ENCODE measurements at places on chromosomes 7 and 10. TPM values are rescaled to one million over a fixed set of nuclear protein-coding genes. Genes with fewer than 3 reads are reported as not detected.

The PNLIPRP1 gene
- total RNA-seq = not detected

The COL13A1 gene
- total RNA-seq = not detected

The KCNIP2 gene
- 4.5 TPM for total RNA-seq

The MYH16 gene
- total RNA-seq = not detected

The FAM25A gene
- total RNA-seq = not detected

The NME8 gene
- not detected for total RNA-seq

The CUBN gene
- 0.41 TPM for total RNA-seq

The IGFBP3 gene
- 3.6 TPM for total RNA-seq

The PLPP4 gene
- total RNA-seq = not detected

The COBL gene
- total RNA-seq = not detected

The CLRN3 gene
- not detected for total RNA-seq

The CRPPA gene
- total RNA-seq = 0.65 TPM

The GPR15LG gene
- not detected for total RNA-seq

The UCMA gene
- not detected for total RNA-seq

The CTNNA3 gene
- not detected for total RNA-seq

The PTPN20 gene
- 0.85 TPM for total RNA-seq

The PNLIP gene
- total RNA-seq = not detected

The SNCG gene
- total RNA-seq = not detected

DNA sequence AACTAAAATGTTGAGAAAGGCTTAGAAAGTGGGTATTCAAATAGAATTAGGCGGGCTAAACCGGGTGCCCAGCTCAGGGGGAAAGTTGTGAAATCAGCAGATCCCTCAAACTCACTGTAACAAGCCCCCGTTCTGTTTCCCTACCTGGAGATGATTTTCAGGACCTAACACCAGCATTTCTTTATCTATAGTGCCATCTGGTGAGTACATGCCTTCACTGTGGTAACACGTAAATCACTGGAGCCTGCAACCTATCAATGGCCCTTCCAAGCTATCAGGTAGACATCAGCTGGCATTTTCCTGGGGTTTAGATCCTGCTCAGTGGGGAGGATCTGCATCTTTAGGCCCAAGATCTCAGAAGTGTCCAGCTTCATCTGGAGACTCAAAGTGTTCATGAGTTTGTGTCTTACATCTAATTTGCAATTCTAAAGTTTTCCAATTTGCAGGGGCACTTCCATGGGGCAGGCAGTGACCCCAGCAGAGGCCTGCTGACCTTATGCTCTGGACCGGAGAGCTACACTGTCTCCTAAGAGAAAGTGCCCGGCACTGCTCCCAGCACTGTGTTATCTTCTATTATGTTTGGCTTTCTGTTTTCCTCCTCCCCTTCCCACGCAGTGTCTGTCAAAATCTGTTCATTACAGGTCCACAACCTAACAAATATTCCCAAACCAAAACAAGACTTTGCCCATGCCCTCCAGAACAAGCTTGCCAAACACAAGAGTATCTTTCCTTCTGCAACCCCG is 132.5 kb downstream of the LSM5 start:
- no peak for ATAC-seq

- no peak for ATAC-seq
Observed at GRCh38 chr7:151207804-151208203, 2.5 kb downstream of the H2BK1 start.

DNA sequence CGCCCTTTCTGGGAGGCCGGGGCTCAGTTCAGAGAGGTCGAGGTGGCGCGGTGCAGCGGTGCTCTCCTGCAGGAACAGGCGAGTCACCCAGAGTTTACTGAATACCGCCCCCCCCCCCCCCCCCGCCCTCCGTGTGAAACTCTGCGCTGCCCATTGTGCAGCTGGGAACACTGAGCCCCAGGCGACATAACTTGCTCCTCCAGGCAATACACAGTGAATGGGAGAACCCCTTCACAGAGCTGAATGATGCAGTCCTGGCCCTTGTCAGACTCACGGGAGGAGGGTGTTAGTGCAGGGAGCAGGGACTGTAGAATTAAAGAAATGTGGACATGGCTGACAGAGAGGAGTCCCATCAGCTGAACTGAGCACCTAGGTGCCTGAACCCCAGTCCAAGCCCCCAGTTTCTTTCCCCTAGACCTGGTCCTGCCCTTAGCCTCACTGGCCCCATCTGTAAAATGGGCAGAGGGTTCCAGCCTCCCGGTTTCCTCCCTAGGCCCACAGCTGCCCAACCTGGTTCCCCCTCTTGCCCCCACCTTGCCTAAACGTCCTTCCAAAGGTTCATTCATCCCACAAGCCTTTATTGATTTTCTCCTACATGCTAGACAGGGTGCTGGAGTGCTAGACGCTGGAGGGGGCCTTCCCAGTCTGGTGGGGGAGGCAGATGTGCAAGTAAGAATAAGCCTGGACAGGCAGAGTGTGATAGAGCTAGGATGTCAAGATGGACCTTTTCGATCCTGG is 869 bp upstream of the LOXL4 start:
- peak; percentile 24 for ATAC-seq

GRCh38 chr7:131222171-131222570 is 105.5 kb upstream of the MKLN1 start:
- no peak for ATAC-seq

DNA sequence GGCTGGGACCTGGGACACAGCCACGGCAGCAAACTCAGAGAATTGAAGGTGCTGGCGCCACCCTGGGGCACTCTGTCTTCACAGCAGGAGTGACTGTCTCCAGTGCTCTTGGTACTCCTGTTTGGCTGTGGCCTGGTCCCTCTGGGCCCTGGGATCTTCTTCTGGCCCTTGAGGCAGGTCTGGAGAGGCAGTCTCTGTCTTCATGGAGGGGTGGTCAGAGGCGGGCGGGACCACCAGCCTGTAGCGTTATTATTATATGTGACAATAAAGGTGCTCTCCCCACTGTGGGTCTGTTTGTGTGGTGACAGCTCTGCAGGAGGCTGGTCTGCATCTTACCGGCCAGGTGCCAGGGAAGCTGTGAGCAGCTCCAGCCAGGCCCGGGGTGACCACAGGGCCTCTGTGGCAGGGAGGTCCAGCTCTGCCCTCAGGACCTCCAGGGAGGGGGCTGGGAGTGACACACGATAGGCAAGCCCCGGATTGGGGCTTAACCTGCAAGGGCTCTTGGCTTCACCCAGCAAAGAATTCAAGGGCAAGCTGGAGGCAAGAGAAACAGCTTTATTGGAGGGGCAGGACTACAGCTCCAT is 70.3 kb downstream of the MYL10 start:
- no peak for ATAC-seq

GRCh38 chr7:7862393-7862792 is 106.2 kb upstream of the GLCCI1 start:
- ATAC-seq = no peak

- ATAC-seq = no peak
Observed at GRCh38 chr10:71005337-71006305, 117.3 kb upstream of the PCBD1 start.

DNA sequence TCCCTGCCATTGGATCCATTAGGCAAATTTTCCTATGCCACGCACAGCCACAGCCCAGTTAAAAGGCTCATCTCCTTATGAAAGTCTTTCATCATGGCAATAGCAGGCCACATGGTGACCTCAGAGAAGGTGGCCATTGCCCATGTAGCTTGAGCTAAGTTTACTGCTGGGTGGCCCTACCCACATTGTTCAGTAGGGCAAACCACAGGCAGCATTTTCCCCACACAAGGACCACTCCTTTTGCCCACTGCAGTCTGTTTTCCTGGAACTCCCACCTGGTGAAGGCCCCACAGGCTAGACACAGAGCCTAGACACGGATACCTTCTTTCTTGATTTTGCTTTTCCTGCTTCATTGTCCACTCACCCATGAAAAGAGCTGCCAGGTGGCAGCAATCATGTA is 101.5 kb upstream of the NPVF start:
- no peak for ATAC-seq

GRCh38 chr7:49346195-49346899 is 422.0 kb downstream of the CDC14C start:
- no peak for ATAC-seq

GRCh38 chr10:69089638-69090599 is 2.0 kb downstream of the SRGN start:
- ATAC-seq = peak; percentile 74

- no peak for ATAC-seq
Observed at GRCh38 chr10:42898037-42898960, 115.7 kb downstream of the BMS1 start.

DNA sequence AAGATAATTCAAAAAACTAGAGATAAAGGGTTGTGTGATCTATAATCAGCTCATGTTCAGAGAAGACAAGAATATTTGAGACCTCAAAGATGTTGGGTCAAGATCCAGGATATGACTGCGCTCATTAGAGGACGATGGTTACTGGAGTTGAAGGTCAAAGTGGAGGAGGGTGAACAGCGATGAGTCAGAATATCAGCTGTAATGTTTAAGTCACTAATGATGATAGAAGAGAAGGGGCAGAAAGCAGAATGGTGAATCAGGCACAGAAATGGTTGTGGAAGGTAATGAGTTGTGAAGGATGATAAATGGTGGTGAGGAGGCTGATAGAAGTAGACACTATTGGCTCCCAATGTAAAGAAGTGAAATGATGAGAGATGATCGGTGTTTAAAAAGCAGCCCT is 540.3 kb downstream of the INHBA start:
- ATAC-seq = no peak

- ATAC-seq = no peak
Observed at GRCh38 chr10:11020548-11020942, 2.9 kb downstream of the CELF2 start.

GRCh38 chr10:30999070-30999712 is 32.5 kb downstream of the ZNF438 start:
- ATAC-seq = peak; percentile 81

DNA sequence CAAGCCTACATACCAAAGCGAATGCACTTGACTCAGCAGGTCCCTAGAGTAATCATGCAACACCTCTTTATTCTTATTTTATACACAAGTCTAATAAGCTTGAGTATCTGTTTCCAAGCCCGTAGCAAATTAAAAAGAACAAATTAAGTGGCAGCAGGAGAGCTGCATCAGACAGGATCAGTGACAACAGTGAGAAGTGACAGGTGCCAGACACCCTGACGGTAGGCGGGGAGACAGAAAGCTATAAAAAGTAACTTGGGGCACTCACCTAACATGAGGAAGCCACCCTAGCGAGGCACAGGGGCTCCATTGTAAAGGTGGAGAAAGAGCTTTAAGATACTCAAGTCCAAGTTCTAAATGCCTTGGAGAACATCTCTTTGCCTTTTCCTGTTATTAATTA is 174.2 kb downstream of the PLXNA4 start:
- ATAC-seq = no peak

DNA sequence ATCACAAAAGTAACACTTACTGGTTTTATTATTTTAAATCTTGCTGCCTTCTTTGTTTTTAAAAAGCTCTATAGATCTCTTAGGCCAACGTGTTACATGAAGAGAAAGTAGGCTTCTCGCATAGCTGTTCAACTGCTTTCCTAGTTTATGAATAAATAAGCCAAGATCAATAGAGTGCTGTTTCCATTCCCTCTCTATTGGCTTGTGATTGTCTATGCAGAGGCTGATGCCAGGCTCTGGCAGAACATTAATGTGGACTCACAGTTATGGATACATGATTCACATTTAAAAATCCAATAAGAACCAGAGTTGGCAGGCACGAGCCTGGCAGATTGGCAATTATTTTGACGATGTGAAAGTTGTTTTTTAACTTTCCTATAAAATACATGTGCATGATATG is 137.5 kb downstream of the GNAT3 start:
- no peak for ATAC-seq

DNA sequence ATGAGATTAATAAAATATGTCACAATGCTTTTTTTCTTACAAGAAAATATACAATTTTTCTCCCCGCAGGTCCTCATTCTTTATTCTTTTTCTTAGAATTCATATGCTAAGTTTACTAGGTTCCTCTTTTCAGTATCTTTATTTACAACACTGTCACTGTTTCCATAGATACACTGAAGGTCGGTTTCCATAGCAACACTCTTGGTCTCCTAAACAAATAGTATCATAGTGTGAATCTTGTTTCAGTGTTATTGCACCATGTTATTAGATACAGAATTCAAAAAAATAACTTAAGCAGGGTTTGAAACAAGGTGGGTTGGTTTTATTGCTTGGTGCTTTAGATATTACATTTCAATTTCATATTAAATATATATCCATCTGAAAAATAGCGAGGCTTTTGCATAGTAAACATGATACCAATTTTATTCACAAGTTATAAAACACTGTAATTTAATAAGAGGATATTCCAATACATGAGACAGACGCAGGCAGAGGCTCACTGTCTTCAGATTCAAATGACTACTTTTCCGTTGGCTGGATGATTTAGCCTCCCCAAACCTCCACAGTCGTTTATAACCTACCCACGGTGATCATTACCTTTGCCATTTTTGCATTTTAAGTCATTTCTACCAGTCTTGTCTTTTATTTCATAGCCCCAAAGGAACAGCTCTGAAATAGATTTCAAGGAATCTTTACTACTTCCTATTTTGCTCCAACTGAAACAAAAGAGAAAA is 88.9 kb upstream of the KLF6 start:
- ATAC-seq = peak; percentile 46

DNA sequence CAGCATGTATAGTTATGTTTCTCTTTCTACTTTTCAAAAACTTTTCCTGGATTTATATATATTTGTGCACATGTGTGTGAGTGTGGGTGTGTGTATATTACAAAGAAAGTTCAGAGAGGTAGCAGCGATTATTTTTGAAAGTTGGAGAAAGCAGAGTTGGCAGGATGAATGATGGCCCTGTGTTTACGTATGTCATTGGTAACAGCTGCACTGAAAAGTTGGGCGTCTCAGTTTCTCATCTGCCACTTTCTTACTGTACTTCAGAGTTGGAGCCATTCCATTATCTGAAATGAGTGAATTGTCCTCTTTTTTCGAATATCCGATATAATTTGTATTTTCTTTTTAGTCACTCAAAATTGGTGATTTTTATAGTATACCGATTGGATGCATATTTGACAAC is 172.2 kb downstream of the CDK14 start:
- ATAC-seq = no peak

- ATAC-seq = peak; percentile 61
Observed at GRCh38 chr10:12946372-12946771, 55.1 kb downstream of the CCDC3 start.

- ATAC-seq = no peak
Observed at GRCh38 chr10:64191286-64191685, 670.1 kb downstream of the REEP3 start.

- no peak for ATAC-seq
Observed at GRCh38 chr10:5891009-5891408, 966 bp downstream of the FBH1 start.

DNA sequence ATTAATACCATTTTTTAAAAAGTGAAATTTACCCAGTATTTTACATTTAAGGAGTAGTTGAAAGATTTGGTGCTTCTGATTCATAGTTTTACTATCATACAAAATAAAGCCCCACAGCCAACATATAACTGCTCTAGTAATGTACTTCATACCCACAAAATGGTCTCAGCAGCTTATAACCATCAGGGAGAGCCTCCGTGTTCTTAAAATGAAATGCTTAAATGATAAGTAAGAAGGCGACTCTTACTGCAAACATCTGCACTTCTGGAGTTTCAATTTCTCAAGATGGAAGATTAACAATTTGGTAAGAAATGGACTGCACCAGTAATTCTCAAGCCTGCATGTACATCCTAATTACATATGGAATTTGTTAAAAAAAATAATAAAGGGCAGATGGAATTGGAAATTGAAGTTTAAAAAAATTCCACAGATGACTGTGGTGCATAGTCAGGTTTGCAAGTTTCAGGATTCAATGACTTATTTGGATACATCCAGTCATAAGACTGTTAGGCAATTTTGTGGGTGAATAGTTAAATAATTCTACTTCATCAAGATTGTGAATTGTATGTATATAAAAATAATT is 461.0 kb downstream of the KIF20B start:
- no peak for ATAC-seq

- ATAC-seq = no peak
Observed at GRCh38 chr10:51029172-51029641, 45.1 kb upstream of the PRKG1 start.

- no peak for ATAC-seq
Observed at GRCh38 chr10:122419876-122420623, 34.4 kb upstream of the ARMS2 start.

Data from activated T-helper 17 cell treated with anti-CD3 and anti-CD28 coated beads, Interleukin-2, amount 50 U/mL, for 72 hours (primary cell).